Stimulated activated CD4-positive, alpha-beta T cell treated with anti-CD3 and anti-CD28 coated beads, TNF-alpha, amount 100 ng/mL, for 24 hours (primary cell): ENCODE measurements at places on chromosomes 11 and 22.

- DNase-seq = no peak
These were observed 110.6 kb downstream of the SCN3B start for GRCh38 chr11:123543797-123544196.

DNA sequence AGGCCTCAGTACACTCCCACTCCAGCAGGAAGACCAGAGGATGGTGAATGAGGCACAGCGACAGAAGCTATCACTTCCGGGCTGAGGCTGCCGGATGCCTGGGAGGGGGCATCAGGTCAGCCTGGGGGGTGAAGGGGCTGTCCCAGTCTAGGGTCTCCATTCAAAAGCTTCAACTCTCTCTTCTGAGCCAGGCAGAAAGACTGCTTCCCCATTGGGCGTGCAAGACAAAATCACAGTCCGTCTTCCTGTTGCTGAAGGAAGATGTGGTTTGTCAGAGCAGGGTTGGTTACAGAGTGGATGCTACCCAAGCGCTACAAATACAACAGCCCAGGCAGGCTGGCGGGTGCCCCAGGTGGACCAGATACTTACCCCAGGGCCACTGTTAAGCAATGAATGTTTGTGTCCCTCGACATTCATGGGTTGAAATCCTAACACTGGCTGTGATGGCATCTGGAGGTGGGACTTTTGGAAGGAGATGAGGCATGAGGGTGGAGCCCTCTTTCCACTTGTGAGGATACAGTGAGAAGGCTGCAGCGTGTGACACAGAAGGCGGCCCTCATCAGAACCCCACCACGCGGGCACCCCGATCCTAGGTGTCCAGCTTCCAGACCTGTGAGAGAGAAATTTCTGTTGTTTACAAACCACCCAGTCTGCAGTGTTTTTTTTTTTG is 12.0 kb downstream of the UPK3A start:
- DNase-seq = no peak

DNA sequence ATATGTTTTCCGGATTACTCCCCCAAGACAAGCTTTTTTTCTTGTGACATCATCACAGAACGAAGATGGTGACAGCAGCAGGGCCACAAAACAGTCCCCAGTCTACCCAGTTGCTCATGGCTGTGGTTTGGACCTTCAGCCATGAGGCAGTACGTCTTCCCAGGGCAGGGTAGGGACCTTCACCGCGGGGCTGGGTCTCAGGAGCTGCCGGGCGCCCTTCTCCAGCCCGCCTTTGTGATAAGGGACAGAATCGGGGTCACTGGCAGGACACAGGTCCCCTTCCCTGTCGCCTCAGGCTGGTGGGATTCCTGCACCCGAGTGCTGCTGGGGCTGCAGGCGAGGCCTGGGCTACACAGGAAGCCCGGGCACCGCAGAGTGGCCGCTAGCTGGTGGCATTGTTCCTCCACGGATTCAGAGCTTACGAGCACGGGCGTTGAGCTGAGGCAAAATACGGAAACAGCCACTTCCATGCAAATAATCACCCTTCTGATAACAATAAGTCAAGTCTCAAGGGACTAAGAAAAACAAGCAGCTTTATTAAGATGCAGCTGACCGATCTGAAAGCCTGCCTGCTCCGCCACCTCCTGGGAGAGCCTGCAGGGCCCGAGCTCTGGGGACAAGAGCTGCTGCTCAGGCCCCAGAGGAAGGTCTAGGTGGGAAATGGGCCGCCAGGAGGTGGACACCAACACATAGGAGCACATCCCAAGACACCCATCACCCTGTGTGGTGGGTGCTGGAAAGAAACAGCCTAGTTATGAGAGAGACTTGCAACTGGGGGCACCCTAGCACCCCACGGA is 12.3 kb downstream of the TBX1 start:
- DNase-seq = no peak

DNA sequence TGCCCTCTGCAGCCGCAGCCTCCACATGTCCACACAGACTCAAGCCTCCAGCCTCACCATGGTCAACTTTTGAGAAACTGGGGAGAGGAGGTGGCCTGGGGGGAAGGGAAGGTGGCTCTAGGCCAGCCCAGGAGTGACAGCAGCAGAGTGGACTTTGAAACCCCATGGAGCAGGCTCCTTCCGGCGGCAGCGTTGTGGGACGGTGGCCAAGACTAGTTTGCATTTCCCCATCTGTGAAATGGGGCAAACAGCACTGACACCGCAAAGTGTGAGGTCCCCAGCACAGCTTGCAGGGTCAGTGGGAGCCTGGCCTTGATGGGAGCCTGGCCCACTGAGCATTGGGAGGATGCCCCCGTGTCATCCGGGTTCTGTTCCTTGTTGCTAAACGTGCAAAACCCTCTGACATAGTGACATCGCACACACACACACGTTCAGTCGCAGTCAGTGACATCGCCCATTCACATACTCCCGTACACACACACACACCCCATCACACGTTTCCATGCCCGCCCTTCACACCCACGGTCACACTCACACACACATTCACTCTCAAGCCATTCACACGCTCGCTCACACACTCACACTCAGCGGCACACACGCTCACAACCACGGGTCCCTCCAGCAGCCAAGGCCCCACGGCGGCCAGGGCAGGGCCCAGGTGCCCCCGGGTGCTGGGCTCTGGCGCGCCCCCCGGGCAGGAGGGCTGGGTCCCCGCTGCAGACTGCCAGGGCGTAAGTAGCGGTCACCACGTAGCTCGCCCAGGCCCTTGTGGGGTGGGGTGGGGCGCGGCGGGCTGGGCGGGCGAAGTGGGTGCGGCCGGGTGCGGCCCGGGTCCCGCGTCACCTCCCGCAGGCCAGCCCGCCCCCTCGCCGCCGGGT is 585 bp downstream of the CYB5R3 start:
- peak; percentile 16 for DNase-seq

DNA sequence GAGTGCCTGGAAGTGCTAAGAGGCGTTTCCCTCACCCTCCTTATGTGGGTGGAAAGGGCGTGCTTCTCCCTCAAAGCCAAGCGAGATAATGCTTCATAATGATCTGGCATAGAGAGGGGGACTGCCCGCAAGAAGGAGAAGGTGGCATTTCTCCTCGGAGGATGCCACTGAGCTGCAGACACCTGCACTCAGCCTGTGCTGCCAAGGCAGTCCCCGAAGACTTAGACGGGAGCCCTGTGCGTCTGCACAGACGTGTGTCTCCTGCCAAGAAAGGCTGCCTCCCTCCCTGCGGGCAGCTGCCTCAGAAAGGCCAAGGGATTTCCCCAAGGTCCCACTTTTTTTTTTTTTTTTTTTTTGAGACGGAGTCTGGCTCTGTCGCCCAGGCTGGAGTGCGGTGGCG is 48.1 kb upstream of the SPATA19 start:
- DNase-seq = no peak

- no peak for DNase-seq
These were observed 339.7 kb upstream of the B3GAT1 start for GRCh38 chr11:134751766-134752165.

- DNase-seq = no peak
These were observed 86.8 kb upstream of the TIMP3 start for GRCh38 chr22:32714458-32715430.
